GM23338 (cell line): ENCODE measurements at places on chromosomes 3 and 15.

GRCh38 chr3:71693641-71694040 lies 31.6 kb downstream of the EIF4E3 start:
- DNase-seq: no peak

- DNase-seq: no peak
Observed at GRCh38 chr3:195698325-195698646, 22.5 kb upstream of the MUC20 start.

DNA sequence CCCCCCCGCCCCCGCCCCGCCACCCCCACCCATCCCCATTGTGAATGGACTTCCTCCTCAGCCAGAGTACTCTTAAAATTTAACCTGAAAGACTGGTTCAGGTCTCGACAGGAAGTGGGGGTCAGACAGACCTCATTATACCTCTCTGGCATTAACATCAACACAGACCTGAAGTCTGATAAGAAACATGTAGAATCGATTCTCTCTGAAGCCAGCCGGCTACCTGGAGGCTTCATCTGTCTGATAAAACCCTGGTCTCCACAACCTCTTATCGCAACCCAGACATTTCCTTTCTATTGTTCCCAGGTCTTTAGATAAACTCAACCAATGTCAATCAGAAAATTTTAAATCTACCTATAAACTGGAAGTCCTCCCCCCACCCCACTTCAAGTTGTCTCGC lies 42.6 kb downstream of the SLCO2A1 start:
- DNase-seq: no peak

GRCh38 chr15:58115692-58116091 lies 22.5 kb upstream of the AQP9 start:
- peak; percentile 29 for DNase-seq

DNA sequence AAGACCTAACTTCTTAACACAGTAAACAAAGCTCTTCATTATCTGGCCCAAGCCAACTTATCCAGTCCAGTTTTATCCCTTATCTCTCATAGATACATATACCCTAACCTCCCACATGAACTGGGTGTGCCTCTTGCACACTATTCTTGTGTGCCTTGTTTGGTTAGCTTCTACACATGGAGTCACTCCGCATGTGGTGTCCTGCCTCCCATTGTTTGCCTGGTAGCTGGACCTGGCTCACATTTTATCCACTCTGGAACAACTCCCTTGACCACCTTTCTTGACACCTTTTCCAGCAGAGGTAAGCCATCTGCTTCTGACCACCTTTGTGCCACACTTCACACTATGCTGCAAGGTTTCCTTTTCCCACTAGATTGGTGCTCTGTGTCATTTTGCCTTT lies 15.2 kb downstream of the TIPARP start:
- DNase-seq: no peak

GRCh38 chr3:190165253-190165652 lies 44.6 kb upstream of the P3H2 start:
- no peak for DNase-seq

GRCh38 chr3:27080258-27080525 lies 289.0 kb downstream of the NEK10 start:
- DNase-seq: no peak

DNA sequence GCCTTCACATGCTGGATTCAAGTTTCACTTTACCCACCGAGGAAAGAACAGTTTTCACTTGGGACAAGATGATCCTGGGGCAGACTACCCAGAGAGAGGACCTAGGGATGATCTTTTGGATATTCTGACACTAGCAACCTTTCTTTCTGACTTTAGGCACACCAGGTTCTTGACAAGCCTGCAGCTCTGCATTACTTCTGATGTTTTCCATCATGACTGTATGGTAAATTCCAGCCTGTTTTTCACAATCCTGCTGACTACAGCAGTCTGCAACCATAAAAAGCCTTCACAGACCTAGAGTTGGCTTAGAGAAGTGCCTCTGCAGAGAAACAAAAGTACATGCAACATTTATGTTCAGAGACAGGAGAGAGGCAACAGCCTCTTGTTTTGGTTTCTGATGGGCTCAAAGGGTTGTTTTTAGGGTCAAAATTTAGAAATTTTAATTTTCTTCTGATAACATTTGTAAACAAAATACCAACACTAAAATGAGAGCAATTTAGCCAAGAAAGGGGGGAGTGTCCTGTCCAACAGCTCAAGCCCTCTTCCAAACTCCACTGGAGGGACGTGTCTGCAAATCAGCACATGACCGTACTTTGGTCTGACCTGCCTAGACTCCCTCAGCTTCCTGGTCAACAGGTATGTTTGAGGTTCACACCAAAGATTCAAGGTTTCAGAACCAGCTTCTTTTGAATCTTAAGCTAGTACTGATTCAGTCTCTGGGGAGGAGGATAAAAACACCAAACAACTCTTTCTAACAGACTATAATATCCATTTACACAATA lies 799 bp downstream of the ABI3BP start:
- no peak for DNase-seq

DNA sequence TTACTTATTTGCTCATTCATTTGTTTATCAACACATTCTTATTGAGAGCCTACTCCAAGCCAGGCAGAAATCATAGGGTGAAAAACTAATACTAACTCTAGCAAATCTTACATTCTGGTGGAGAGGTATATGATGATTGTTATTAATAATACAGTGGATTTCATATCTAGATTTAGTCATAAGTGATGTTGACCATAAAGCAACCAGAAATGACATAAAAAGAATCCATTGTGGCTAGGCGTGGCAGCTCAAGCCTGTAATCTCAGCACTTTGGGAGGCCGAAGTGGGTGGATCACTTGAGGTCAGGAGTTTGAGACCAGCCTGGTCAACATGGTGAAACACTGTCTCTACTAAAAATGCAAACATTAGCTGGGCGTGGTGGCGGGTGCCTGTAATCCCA lies 26.2 kb upstream of the IL20RB start:
- DNase-seq: no peak

DNA sequence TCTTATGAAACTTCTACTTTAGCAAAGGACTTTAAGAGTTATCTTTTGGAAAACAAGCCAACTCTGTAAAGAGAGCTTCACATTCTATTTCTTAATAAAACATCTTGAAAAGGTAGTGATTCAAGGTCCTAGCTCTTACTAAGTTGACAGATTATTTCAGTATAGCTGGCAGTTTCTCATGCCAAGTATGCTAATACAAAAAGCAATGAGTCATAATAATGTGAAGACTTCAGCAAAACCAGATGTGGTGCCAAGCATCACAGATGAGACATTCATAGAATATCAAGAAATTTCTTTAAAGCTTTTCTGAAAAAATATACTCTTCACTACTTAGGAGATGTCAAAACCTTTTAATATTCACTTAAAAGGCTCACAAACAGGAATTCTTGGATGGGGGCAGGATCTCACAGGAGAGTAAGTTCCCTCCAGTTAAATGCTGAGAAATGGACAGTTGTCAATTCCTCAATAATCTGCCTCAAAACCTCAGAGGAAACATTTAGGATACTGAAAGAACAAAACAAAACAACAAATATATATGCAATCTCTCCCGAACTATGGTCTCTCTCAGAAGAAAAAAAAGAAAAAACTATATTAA lies 45.6 kb downstream of the DCBLD2 start:
- no peak for DNase-seq

DNA sequence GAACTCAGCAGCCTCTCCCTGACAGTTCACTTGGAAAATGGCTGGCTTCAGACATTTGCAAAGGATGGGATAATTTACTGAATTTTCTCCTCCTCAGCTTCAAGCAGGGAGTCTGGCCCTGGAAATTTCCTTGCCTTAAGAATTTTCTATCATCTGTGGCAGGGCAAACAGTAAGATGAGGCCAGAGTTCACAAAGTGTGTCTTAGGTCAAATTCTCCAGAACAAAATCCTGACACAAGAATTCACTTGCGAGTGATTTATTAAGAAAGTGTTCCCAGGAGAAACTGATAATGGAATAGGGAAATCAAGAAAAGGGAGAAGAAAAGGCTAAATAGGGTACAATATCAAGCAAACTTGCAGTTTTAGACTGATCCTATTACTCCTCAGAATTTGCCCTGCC lies 55.3 kb downstream of the SNTN start:
- DNase-seq: no peak

- no peak for DNase-seq
Observed at GRCh38 chr3:105077060-105077822, 289.5 kb upstream of the ALCAM start.

DNA sequence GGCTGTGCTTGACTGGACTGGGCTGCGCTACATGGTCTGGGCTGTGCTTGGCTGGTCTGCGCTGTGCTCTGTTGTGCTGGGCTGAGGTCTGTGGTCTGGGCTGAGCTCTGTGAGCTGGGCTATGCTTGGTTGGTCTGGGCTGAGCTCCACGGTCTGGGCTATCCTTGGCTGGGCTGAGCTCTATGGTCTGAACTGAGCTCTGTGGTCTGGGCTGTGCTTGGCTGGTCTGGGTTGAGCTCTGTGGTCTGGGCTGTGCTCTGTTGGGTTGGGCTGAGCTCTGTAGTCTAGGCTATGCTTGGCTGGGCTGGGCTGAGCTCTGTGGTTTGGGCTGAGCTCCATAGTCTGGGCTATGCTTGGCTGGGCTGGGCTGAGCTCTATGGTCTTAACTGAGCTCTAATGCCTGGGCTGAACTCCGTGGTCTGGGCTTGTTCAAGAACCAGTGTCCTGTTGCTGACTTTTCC lies 92.0 kb downstream of the PLXNA1 start:
- DNase-seq: peak; percentile 57

DNA sequence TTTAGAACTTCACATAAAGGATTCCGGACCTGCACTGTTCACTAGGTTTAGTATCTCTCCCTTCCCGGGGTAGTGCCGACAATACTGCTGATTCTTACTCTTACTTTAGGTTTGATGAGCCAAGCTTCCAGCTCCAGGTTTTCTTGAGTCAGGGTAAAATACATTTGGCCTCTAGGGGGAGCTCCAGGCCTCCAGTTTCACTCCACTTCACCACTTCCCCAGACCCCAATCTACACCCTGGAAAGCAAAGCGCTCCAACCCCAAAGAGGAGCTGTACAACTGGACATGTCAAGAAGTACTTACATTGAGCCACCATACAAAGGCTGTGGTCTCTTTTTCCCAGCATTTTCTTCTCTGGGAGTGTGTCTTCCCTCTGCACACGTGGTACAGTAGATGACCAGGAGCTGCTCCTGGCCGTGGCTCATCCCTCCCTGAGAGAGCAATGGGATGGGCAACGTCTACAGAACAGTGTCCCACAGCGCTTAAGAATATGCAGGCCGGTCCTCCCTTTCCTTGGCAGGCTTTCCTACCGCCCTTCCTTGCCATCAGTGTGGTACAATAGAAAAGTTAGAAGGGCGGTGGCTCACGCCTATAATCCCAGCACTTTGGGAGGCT lies 93.9 kb upstream of the CCDC80 start:
- peak; percentile 94 for DNase-seq

GRCh38 chr15:65638681-65639089 lies 16.9 kb downstream of the SLC24A1 start:
- peak; percentile 92 for DNase-seq

GRCh38 chr15:73935547-73935946 lies 9.3 kb downstream of the LOXL1 start:
- DNase-seq: no peak

DNA sequence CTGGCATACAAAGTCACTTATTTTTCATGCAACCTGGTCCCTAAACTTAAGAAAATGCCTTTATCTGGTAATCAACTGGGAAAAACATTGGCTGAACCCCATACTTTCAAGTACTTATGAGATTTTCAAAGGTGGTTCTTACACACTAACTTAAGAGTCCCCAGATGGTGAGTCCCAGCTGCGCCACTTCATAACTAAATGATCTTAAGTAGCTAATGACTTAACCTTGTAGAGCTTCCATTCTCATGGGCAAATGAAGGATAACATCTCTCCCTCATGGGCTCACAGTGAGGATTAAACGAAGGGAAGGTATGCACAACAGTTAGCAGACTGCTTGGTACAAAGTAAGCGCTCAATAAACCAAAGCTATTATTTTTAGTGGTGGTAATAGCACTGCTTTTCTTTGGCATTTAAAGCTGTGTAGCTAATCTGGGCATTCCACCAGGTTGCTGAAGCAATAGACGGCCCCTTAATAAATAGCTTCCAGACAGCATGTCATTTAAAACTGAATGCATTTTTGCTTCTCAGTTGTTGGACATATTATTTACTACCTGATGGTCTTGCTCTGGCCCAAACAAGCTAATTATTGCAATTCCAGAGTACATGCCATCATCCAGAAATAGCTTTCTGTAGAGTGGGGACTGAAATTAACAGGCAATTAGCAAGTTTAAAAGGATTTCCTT lies 55.4 kb downstream of the LIPC start:
- DNase-seq: no peak

GRCh38 chr15:100836501-100836900 lies 43.1 kb upstream of the ALDH1A3 start:
- no peak for DNase-seq

DNA sequence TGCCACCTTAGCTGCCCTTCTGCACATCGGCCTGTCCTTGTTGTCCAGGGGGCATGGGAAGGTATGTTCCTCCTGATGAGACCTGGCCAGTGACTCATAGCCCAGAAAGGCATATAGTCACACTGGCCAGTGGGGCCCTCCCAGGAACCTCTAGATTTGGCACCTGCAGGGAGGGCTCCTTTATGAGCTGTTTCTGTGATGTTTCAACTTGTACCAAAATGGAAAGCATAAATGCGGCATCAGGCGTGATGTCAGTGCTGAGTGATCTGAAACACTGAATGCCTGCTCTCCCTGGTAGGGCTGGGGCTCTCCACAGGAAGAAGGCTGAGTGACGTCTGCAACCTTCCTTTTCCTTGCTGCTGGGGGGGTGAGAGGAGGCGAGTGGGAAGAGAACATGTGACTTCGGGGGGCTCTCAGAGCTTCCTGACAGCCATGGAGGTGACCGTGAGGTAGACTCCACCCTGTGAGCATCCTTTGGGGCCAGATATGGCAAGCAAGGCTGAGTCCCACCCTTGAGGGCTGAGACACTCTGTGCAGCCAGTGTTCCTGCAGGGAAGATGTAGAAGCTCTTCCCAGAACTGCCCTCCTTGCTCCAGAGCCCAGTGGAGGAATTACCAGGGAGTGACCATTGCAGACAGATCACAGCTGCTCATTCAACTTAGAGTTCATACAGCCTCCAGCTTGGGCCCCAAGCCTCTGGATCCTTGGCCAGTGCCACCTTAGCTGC lies 37.1 kb upstream of the APEH start:
- DNase-seq: no peak

- DNase-seq: no peak
Observed at GRCh38 chr15:31089368-31090047, 12.0 kb downstream of the TRPM1 start.

DNA sequence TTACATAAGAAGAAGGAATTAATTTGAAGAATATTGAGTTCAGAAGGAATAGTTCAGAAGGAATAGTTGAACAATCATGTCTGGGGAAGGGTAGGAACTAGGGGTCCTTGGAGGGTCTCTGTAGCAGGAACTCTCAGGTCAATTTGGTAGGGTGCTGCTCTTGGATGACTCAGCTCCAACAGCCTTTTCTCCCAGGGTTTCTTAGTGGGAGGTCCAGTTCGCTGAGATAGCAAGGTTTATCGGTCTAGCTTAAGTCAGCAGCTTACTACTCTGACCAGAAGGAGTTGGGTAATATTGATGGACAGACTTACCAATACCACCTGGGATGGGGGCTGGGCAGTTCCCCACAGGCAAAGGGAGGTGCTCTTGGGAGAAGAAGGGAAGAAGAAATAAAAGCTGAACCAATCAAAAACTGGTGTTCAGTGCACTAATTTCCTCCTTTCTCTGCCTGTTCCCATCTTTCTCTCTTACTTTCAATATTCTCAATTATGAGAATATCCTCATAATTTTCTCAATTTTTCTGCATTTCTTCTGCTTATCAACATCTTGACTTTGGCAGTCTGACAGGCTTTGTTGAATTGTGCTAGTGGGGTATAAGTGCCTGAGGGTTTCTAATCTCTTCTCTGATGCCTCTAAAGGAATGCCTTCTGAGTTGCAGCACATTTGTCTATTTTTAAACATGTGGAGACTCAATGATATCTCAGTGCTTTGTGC lies 14.4 kb upstream of the MITF start:
- DNase-seq: peak; percentile 12

GRCh38 chr3:172814738-172815137 lies 64.2 kb downstream of the ECT2 start:
- DNase-seq: no peak
